M059J (cell line): ENCODE measurements at places on chromosomes 16 and 17. TPM values are rescaled to one million over a fixed set of nuclear protein-coding genes. Genes with fewer than 3 reads are reported as not detected.

The OTOP3 gene
- total RNA-seq, result not detected in 2 replicates

- DNase-seq, result peak; percentile 90
These were observed at the start of gene ACSM5 for GRCh38 chr16:20409398-20410120. ACSM5 (plus strand) TSS chr16:20409534; CDS start chr16:20411485, 1,951 bp downstream.

DNA sequence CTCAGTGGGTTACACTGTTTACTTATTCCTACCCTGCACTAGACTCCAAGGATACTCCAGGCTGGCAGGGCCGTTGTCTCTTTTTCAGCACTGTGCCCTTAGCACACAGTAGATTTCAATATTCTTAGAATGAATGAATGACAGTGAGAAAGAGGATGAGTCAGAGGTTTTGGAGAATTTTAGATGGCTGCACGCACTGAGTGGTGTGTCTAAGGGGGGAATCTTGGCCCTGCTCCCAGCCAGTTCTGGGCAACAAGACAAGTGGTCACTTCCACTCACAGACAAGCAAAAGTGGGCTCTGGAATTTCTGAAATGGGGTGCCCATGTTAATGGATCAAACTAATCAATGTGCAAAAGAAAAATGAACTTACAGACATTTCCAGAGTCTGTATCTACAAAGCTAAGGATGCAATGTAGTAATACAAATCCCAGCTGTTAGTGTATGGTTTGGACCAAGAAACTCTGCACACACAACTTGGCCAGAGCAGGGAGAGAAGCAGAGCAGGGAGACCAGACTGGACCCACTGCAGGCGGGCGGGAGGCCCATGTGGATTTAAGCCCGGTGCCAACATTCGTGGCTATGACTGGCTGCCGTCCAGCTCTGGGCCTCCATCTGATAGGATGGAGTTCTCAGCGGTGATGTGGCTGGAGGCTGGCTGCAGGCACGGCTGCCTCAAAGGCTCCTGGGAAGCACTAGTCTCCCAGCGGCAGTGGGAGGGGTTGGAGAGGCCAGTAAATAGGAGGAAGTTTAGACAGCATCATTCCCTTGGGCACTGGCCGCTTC is 95.6 kb upstream of the CDYL2 start:
- peak; percentile 89 for DNase-seq

The STRADA gene
- total RNA-seq, result 15.2 and 18.3 TPM in 2 replicates

The FOXN1 gene
- total RNA-seq, result not detected in 2 replicates

GRCh38 chr17:8673612-8674011 is 43.1 kb upstream of the MYH10 start:
- DNase-seq, result no peak

- DNase-seq, result no peak
These were observed 31.9 kb downstream of the EPN2 start for GRCh38 chr17:19269106-19269505.

DNA sequence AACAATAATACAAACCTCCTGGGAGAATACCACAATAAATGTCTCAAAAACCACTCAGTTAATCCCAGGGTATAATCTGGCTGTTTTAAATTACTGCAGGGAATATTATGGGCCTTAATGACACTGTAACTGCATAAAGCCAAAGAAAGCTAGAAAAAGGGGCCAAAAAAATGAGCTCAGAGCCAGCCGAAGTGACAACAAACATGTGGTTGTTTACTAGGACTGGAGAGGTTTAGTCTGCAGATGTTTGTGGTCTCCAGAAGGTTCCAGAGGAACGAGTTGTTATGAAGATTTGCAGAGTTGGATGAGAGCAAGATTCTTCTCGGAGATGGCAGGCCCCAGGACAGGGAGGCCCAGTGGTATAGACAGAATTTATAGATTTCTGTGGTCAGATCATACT is 97.1 kb upstream of the AKTIP start:
- no peak for DNase-seq

The CTRB1 gene
- not detected in 2 replicates for total RNA-seq
